ENCODE measurements at places on chromosomes 16 and 17.
A peak's percentile ranks its signal among the peaks of the same experiment; 100 is the strongest.

DNA sequence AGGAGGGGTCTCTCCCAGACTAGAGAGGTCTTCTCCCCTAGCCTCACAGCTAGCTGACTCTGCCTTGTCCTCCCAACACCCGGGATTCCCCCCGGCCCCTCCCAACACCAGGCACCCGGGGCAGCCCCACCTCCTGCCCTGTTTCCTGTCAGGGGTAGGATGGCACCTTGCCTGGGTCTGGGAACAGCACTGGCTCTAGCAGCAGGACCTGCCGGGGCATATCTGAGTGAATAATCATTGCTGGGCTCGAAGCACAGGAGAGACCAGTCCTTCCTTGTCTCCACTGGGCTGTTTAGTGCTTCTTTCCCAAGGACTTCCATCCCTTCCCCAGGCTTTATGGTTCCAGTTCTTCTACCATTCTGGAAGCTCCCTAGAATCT, 25.7 kb downstream of the MINK1 start:
- peak; percentile 69 for DNase-seq

- DNase-seq = no peak
Measured at GRCh38 chr17:33870936-33871335, 384.1 kb upstream of the CCL2 start.

GRCh38 chr16:19741354-19741753, 23.3 kb downstream of the IQCK start:
- no peak for DNase-seq

GRCh38 chr16:78277321-78278055, 178.0 kb downstream of the WWOX start:
- no peak for DNase-seq

GRCh38 chr16:79843631-79844043, 243.1 kb upstream of the MAF start:
- DNase-seq = no peak

GRCh38 chr16:2956579-2956956, 7.5 kb upstream of the KREMEN2 start:
- no peak for DNase-seq

GRCh38 chr16:81497690-81498089, 53.1 kb downstream of the CMIP start:
- no peak for DNase-seq

DNA sequence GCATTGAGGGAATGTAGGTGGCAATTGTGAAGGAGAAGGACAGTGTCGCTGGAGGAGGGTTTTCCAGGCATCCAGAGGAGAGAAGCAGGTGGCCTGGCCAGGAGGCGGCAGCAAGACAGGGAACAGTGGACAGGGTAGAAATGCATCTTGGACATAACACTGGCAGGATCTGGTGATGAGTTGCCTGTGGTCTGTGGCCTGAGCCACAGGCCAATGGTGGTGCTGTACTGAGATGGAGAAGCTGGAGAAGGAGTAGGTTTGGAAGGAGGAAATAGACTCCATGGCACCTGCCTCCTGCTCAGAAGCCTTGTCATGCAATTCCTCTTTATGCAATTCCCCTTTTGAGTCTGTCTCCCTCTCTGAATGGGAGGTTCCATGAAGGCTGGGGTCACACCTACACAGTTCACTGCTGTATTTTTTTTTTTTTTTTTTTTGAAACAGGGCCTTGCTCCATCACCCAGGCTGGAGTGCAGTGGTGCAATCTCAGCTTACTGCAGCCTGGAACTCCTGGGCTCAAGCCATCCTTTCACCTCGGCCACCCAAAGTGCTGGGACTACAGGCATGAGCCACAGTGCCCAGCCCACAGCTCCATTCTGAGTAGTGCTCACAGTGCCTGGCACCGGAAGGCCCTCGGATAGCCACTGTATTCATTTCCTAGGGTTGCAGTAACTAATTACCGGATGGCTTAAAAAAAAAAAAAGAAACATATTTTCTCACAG, 13.5 kb upstream of the CACNG4 start:
- DNase-seq = no peak

DNA sequence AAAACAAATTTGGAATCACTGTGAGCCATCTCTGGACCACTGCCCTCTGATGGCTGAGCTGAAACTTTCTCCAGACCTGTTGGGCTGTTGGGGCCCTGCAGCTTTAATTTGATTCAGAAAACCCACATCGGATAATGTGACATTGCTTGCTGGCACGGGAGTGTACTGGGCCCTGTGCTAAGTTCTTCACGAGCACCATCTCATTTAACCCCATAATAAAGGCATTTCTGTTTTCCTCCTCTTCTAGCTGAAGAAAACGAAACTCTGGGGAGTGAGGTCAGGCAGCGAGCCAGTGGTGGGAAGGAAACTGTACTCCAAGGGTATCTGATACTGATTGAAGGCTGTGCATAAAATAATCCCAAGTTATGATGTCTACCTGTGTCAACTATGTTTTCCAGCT, 34.5 kb upstream of the TNRC6A start:
- DNase-seq = no peak

DNA sequence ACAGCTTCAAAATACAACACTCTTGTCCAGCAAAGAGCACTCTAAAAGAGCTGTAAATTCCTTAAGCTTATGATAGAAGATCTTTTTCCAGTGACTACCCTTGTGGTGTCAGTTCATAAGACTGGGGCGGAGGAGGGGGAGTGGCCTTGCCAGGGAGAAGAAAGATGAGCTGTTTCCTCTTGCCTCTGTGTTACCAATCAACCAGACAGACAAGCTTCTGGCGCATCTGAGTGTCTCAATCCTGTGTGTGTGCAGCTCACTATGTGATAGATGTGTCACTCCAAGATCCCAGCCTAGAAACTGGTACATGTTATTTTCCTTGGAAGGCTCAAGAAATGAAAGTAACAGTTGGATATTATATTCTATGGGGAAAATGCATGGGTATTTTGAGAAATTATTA, 167.4 kb upstream of the CACNG3 start:
- no peak for DNase-seq

- DNase-seq = no peak
Measured at GRCh38 chr17:42872251-42872965, 21.4 kb downstream of the AOC3 start.

DNA sequence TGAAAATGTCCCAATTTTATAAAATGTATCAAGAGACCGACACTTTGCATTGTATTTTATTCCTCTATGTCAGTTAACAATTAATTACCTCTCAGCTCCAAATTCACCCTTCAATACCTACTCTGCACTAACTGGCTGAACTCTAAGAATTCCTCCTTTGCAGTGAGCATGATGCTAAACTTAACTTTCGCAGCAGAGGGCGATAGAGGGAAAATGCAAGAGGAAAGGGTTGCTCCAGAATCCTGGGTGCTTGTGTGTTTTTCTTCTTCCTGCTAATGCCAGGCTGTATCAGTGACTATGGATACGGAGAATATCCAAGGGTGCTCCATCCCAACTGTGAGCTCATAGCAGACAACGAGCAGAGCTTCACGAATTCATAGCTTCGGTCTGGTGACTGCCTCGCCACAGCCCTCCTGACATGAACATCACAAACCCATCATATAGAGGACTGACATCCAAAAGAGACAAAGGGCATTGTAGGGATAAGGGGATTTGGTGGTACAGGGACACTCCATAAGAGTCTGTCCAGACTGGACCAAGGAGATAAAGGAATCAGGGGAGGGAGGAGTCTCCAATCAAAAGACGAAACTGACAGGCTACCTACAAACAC, 172.9 kb downstream of the STX8 start:
- no peak for DNase-seq

- DNase-seq = no peak
Measured at GRCh38 chr17:16909472-16910246, 62.3 kb downstream of the TNFRSF13B start.

DNA sequence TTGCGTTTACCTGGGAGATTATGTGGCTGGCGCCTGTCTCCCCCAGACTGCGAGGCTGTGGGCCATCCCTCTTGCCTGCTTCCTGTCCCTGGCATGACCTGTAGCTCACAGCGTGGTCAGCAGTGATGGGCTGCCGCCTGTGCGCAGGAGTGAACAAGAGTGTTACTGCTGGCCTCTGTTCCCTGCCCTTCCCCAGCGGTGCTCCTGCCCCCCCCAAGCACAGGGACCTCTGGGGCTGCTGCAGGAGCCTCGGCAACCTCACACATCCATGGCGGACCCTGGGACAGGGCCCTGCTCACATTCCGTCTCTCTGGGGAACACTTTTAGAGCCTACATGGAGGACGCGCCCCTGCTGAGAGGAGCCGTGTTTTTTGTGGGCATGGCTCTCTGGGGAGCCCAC, 10.6 kb downstream of the TSC2 start:
- no peak for DNase-seq

DNA sequence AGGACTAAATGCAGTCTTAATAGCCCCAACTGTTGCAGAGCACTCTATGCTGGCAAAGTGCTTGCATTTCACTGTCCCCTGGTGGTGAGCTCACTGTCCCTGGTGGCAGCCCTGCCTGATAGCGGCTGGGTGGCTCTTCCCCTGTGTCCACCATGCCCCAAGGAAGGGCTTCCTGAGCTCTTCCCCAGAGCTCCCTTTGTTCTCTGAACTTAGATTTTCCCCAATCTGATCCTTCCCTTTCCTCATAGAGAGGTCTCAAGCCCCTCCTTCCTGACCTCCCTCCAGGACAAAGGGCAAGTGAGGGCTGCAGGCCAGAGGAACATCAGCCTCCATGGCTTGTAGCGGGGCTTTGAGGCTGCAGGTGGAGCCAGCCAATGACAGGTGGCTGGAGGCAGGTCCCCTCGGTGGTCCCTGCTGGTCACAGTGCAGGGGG, 17.0 kb downstream of the BEAN1 start:
- DNase-seq = no peak

- no peak for DNase-seq
Measured at GRCh38 chr16:67014634-67015312, 14.2 kb upstream of the CBFB start.

- no peak for DNase-seq
Measured at GRCh38 chr16:53611179-53611696, 92.4 kb downstream of the RPGRIP1L start.

GRCh38 chr17:65589321-65589720, 27.9 kb upstream of the AXIN2 start:
- DNase-seq = no peak

- DNase-seq = no peak
Measured at GRCh38 chr17:2855063-2855600, 58.9 kb downstream of the RAP1GAP2 start.

GRCh38 chr16:57471852-57472664, 9.6 kb downstream of the POLR2C start:
- DNase-seq = no peak

DNA sequence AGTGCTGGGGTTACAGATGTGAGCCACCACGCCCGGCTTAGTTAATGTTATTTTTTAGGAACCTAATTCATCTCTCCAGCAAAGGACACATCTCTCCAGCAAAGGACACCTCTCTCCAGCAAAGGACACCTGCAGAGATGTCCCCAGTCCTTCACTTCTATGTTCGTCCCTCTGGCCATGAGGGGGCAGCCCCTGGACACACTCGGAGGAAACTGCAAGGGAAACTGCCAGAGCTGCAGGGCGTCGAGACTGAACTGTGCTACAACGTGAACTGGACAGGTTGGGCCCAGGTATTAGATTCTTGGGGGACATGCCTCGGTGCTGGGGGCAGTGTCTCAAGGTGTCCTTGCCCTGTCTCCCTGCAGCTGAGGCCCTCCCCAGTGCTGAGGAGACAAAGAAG, 4.7 kb downstream of the PFAS start:
- no peak for DNase-seq

GRCh38 chr16:31780342-31780741, 93.3 kb upstream of the ZNF267 start:
- no peak for DNase-seq

GRCh38 chr17:68585643-68586042, 15.5 kb downstream of the FAM20A start:
- DNase-seq = no peak

DNA sequence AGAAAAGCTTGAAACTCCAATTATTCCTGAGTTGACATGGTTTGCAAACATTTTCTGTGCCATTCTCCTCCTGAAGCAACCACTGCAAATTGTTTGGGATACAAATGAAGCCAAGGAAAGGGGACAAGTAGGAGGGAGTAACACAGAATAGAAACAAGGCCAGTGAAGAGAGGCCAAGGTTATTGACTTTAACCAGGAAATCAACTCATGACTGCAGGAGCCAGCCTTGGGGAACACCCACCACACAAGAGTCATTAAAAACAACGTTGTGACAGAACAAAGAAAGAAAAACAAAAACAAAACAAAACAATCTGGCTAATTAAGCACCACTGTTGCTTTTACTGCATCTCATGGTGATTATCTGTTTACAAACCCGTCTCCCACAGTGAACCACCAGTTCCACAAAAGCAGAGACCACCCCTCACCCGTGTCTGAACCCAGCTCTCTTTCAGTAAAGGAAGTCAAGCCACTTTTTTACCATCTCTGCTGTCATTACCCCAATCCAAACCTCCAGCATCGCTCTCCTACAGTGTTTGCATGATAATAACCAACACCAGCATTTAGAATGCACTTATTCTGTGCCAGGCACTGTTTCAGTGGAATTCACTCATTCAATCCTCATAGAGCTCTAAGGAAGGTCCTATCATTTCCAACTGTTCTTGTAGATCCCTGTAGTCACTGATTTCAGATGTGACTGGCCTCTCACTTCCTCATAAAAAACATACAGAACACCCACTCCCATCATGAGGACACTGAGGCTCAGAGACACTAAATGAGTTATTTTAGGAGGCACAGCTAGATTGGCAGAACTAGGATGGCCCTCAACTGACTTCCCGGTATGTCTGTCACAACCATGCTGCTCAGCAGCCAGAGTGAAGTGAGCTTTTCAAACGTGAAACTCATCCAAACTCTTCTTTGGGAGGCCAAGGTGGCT, 2.0 kb downstream of the ZDHHC1 start:
- DNase-seq = no peak

GRCh38 chr16:90011508-90011819, 7.8 kb downstream of the DBNDD1 start:
- no peak for DNase-seq

GRCh38 chr17:33124871-33125551, 133.4 kb downstream of the SPACA3 start:
- DNase-seq = no peak

GRCh38 chr16:12546918-12547607, 256.6 kb downstream of the CPPED1 start:
- DNase-seq = peak; percentile 37

- no peak for DNase-seq
Measured at GRCh38 chr16:72482695-72483094, 310.7 kb upstream of the PMFBP1 start.

- no peak for DNase-seq
Measured at GRCh38 chr16:84228256-84228838, 11.5 kb downstream of the KCNG4 start.

- DNase-seq = no peak
Measured at GRCh38 chr16:57258910-57259475, 13.9 kb downstream of the ARL2BP start.

Measured in globus pallidus (tissue), 1 donor.